Activated naive CD4-positive, alpha-beta T cell treated with anti-CD3 and anti-CD28 coated beads, Interleukin-2, amount 10 ng/mL, durations not matched to agents 7 days and 5 days (primary cell): ENCODE measurements at places on chromosomes 6 and 20.

DNA sequence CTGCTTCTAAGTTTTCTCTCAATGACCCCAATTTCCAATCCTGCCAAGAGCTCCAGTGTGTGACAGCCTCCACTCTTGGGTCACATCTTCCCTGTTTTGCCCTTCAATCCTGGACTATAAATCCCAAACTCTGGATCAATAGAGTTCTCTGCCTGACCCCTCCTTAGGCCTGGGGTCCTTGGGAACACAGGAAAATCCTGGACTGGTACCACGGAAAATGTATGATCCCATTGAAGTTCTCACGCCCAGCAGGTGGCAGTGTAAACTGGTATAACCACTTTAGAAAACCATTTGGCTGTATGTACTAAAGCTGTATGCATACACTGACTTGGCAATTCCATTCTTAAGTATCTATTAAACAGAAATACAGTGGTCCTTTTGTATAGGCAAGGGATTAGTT is 98.0 kb downstream of the SNAP25 start:
- H3K4me1 ChIP-seq: no peaks in the 10 kb centered on the region
- no peak overlapping the region for H3K4me3 ChIP-seq
- peak; percentile 24 for DNase-seq
- H3K27ac ChIP-seq: no peak overlapping the region

GRCh38 chr6:163777716-163778115 is 363.2 kb downstream of the QKI start:
- no peak overlapping the region for H3K27ac ChIP-seq
- no peak overlapping the region for H3K4me3 ChIP-seq
- DNase-seq: no peak
- peaks cover 4% of the 10 kb centered on the region for H3K4me1 ChIP-seq
- H3K27me3 ChIP-seq: no peaks in the 10 kb centered on the region

GRCh38 chr20:741620-742019 is 26.7 kb downstream of the SLC52A3 start:
- H3K27me3 ChIP-seq: peaks cover 23% of the 10 kb centered on the region
- no peaks in the 10 kb centered on the region for H3K4me1 ChIP-seq
- no peak overlapping the region for H3K4me3 ChIP-seq
- no peak overlapping the region for H3K27ac ChIP-seq

DNA sequence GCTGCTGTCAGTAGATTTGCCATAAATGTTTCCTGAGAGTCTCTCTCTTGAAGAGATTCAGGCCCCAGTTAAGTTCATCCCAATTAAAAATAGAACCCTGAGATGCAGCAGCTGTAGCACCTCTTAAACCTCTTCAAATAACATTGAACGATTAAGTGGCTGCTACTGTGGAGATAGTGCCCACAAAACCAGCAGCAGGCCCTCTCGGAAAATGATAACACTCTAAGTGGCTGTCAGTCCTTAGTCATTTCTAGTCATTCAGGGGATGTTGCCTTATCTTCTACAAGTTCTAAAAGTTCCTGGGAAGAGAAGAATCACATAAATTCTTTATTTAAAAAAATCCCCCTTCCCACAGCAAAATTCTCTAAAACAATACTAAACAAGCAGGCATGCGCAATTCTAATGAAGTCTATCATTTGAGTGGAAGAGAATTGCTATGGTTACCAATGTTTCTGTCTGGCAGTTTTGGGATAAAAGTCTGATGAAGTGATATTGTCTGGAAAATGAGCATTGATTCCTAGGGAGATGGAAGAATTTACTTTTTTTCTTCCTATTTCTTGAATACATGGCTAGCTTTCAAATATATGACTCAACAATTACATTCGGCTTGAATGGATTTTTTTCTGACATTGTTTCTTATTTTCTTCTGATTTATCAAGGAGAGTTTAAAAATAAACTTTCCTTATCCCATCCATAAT is 131.9 kb downstream of the TRMT11 start:
- H3K27ac ChIP-seq: no peak overlapping the region
- no peak for DNase-seq
- no peaks in the 10 kb centered on the region for H3K4me1 ChIP-seq
- no peak overlapping the region for H3K4me3 ChIP-seq
- H3K36me3 ChIP-seq: no peaks in the 10 kb centered on the region

DNA sequence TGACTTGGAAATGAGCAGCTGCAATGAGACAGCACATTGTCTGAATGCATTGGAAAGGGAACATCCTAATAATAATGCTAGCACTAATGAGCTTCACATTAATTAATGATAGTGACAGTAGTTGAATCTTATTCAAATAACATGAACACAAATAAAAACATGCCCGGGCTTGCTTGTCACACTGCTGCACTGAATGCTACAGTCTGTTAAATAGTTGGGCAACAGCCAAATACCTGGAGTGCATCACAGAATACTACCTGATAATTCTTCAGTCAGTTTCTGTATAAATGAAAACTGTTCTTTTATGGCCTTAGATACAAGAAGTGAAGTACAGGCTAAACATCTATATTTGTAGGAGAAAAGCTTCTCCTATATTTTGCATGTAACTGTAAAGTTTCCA is 458.7 kb downstream of the RNF144B start:
- no peak for DNase-seq
- H3K4me3 ChIP-seq: no peak overlapping the region
- H3K4me1 ChIP-seq: no peaks in the 10 kb centered on the region
- H3K27ac ChIP-seq: no peak overlapping the region

- no peak overlapping the region for H3K4me3 ChIP-seq
- no peak for DNase-seq
- no peak overlapping the region for H3K27ac ChIP-seq
- H3K4me1 ChIP-seq: no peaks in the 10 kb centered on the region
Observed at GRCh38 chr6:166008441-166009369, 158.9 kb downstream of the TBXT start.

DNA sequence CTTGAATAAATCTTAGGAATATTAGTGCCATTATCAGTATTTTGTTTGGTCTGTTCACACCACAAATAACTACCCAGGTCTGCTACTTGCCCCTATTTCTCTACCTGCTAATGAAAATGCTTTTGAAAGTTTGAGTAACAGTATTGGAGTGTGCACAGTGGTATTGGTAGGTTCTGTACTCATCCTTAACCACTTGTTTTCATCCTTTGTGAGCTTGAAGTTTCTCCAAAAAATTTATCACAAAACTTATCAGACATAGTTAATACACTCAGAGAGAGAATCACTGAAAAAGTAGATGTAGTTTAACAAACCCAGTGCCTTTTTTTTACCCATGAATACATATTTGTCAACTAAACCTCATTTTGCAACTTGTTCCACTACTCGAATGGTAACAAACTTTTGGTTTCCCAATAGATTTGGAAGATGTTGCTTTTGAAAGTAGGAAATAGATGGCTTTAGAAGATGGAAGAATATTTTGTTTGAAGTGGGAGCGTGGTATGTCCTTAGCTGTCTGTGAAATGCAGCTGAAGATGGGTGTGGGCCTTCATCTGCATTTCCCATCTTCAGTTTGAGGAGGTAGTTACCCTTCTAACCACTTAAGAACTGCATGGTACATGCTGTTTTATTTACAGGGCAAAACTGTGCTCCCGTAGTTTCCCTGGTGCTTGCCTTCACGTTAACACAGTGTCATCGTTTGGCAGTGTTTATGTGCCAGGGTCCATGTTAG is 9.0 kb downstream of the PTPN1 start:
- H3K27ac ChIP-seq: peak overlapping the region; percentile 93
- peaks cover 52% of the 10 kb centered on the region for H3K36me3 ChIP-seq
- DNase-seq: peak; percentile 54
- no peaks in the 10 kb centered on the region for H3K27me3 ChIP-seq
- peak overlapping the region; percentile 71 for H3K4me3 ChIP-seq
- H3K4me1 ChIP-seq: peaks cover 96% of the 10 kb centered on the region

GRCh38 chr6:67391955-67392354 is 1243.1 kb upstream of the ADGRB3 start:
- no peak overlapping the region for H3K4me3 ChIP-seq
- H3K27ac ChIP-seq: no peak overlapping the region

DNA sequence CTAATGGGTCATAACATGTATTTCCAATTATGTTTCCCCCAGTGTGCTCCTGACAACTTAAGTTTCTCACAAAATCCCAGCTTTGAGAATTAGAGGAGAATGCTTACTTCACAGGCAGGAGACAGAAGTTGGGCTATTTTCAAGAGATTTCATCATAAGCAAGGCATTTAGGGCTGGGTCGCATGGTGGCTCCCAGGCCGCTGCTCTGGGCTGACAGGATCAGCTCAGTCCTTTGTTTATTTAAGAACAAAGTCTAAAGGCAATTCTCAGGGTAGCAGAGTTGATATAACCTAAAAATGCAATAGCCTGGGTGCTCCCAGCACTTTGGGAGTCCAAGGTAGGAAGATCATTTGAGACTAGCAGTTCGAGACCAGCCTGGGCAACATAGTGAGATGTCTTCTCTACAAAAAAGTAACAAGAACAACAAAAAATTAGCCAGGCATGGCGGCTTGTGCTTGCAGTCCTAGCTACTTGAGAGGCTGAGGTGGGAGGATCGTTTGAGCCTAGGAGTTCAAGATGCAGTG is 10.9 kb downstream of the FOXQ1 start:
- H3K27ac ChIP-seq: no peak overlapping the region
- peaks cover 51% of the 10 kb centered on the region for H3K27me3 ChIP-seq
- H3K36me3 ChIP-seq: peaks cover 3% of the 10 kb centered on the region
- DNase-seq: no peak
- peaks cover 3% of the 10 kb centered on the region for H3K4me1 ChIP-seq

DNA sequence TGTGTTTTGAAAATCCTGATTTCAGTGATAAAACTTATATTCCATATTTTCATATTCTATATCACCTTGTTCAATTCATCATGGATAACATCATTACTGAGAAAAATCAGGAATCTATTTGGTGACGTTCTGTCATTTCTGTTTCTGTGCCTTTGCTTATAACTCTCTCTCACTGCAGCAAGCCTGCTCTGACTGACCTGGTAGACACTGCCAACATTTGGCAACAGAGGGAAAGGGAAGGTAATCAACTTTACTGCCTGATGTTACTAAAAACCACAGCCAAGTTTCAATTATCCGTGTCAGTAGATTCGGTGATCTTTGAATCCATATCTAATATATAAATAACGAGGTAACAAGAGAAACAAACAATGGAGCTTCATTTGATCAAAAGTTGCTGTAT is 501.9 kb downstream of the LMBRD1 start:
- H3K27me3 ChIP-seq: no peaks in the 10 kb centered on the region
- H3K4me3 ChIP-seq: no peak overlapping the region
- H3K27ac ChIP-seq: no peak overlapping the region
- no peaks in the 10 kb centered on the region for H3K36me3 ChIP-seq

GRCh38 chr6:2978923-2979322 is 7.6 kb upstream of the SERPINB6 start:
- H3K36me3 ChIP-seq: no peaks in the 10 kb centered on the region
- no peak for DNase-seq
- no peak overlapping the region for H3K4me3 ChIP-seq
- H3K27me3 ChIP-seq: peaks cover 66% of the 10 kb centered on the region
- no peak overlapping the region for H3K27ac ChIP-seq

DNA sequence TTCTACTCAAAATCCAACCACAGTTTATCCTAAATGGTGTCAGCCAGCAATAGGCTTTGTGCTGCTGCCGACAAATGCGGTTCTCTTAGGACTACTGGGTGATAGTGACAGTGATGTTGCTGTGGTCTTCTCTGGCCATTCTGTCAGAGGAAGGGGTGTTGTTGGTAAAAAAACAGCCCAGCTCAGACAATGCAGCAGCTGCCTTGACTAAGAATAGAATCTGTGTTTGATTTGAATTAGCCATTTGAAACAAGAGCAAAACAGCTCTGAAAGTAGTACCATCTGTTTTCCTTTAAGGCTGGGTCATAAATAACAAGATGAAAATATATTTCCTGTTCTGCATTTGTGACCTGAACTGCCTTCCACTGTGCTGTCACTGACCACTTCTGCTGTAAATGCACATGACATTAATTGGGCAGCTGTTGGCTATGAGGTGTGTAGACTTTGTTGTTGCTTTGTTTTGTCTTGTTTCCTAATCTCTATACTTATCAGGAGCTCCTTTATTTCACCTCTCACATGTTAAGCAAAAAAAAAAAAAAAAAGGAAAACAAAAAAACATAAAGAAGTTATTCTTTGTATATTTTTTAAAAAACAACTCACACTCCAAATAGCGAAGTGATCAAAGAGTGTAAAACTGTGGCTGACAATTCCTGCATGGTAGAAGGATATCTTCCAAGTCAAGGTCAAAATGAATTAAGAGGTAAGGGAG is 497.8 kb upstream of the ARID1B start:
- DNase-seq: no peak
- no peak overlapping the region for H3K27ac ChIP-seq
- no peaks in the 10 kb centered on the region for H3K27me3 ChIP-seq
- no peaks in the 10 kb centered on the region for H3K4me1 ChIP-seq
- H3K36me3 ChIP-seq: no peaks in the 10 kb centered on the region
- H3K4me3 ChIP-seq: no peak overlapping the region

GRCh38 chr6:168785720-168786511 is 344.9 kb downstream of the SMOC2 start:
- peaks cover 3% of the 10 kb centered on the region for H3K27me3 ChIP-seq
- no peaks in the 10 kb centered on the region for H3K4me1 ChIP-seq
- DNase-seq: no peak
- H3K27ac ChIP-seq: no peak overlapping the region

GRCh38 chr6:156978948-156979347 is 201.8 kb downstream of the ARID1B start:
- peaks cover 56% of the 10 kb centered on the region for H3K4me1 ChIP-seq
- DNase-seq: no peak
- peaks cover 3% of the 10 kb centered on the region for H3K27me3 ChIP-seq
- H3K27ac ChIP-seq: no peak overlapping the region

- H3K4me3 ChIP-seq: peak overlapping the region; percentile 78
- no peak for DNase-seq
- H3K27ac ChIP-seq: peak overlapping the region; percentile 99
- peaks cover 39% of the 10 kb centered on the region for H3K4me1 ChIP-seq
Observed at GRCh38 chr6:158868890-158869825, 50.0 kb upstream of the EZR start.

- DNase-seq: no peak
- no peaks in the 10 kb centered on the region for H3K27me3 ChIP-seq
- H3K36me3 ChIP-seq: no peaks in the 10 kb centered on the region
- H3K4me3 ChIP-seq: no peak overlapping the region
Observed at GRCh38 chr6:114955363-114955762, 612.5 kb upstream of the HS3ST5 start.

GRCh38 chr20:34293589-34293988 is 9.6 kb downstream of the AHCY start:
- no peaks in the 10 kb centered on the region for H3K27me3 ChIP-seq
- no peak overlapping the region for H3K27ac ChIP-seq
- no peak overlapping the region for H3K4me3 ChIP-seq
- no peaks in the 10 kb centered on the region for H3K4me1 ChIP-seq

GRCh38 chr20:61986762-61987321 is 78.8 kb downstream of the TAF4 start:
- H3K4me3 ChIP-seq: no peak overlapping the region
- DNase-seq: no peak
